ENCODE measurements at places on chromosomes 7 and 10. TPM values are rescaled to one million over a fixed set of nuclear protein-coding genes. Genes with fewer than 3 reads are reported as not detected.

DNA sequence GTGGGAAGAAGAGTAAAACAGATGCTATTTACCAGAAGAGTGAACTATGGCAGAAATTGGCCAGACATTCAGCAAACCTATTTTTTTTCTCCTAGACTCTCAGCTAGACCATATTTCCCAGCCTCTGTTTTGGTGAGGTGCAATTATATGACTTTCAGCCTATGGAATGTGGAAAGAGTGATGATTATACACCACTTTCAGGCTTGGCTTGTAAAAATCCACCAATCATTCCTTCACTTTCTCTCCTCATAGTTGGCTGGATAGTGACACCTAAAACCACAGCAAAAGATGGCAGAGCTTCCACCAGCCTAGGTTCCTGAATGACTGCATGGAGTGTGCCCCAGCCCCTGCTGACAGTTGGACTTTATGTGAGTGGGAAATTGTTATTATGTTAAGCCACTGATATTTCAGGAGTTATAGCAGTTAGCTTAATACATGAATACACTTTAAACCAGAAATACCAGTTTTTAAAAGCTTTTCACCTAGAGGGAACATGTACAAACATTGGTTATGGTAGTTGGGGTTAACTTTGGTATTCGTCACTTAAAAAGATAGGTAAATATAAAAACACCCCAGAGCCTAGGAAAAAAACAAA, 19.1 kb upstream of the TNKS2 start:
- DNase-seq, result no peak

- DNase-seq, result no peak
Observed at GRCh38 chr10:96369890-96370583, 11.2 kb upstream of the OPALIN start.

DNA sequence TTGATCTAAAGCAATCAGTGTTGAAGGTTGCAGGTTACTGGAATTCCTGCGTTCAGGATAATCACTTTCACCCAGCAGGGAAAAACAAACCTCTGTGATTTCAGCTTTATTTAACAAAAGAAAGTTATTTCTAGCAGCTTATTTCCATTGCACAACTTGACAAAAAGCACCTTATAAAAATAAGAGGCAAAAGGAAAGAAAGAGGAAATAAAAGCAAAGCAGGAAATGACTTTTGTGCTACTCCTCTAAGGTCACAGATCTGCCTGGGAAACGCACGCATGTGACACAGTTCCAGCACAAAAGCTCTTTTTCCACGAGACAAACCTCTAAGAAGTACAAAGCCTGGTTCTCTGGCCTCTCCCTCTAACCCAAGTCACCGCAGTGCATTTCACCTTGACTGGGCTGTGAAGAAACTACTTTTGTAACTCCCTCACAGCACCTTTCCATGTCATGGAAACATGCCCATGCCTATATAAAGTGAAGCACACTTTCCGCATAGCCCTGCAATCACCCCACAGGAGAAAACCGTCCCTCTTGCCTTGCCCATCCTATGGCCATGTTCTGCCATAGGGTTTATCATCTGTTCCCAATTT, 870 bp downstream of the ANK3 start:
- DNase-seq, result no peak

DNA sequence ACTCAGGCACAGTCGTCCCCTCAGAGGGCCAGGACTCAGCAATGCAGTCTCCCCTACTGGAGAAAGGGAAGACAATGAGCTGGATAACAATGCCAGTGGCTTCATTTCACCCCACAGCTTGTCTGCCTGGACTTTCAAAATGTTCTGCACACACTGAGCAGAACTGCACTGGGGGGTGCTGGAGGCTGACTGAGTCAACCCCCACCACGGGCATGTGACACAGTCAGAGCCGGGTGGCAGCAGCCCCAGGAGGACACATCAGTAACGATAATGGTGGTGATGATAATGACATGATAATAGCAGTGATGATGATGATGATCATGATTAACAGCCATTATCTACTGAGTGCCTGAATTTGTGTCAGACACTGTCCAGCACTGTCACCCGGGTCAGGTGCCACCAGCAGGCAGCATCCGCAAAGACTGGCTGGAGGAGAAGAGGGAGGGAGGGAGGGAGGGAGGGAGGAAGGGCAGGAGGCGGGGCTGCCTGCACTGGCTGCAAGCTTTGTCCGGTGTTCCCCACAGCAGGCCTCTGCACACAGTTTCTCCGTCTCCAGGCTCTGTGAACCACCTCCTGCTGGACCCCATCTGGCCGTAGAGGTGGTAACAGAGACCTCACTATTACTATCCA, 67.4 kb downstream of the PLXNA4 start:
- no peak for DNase-seq

GRCh38 chr7:141624763-141625162, 73.6 kb downstream of the AGK start:
- DNase-seq, result no peak

GRCh38 chr10:29470355-29470705, 164.4 kb downstream of the SVIL start:
- DNase-seq, result no peak

- no peak for DNase-seq
Observed at GRCh38 chr10:71202314-71202713, 10.1 kb upstream of the UNC5B start.

DNA sequence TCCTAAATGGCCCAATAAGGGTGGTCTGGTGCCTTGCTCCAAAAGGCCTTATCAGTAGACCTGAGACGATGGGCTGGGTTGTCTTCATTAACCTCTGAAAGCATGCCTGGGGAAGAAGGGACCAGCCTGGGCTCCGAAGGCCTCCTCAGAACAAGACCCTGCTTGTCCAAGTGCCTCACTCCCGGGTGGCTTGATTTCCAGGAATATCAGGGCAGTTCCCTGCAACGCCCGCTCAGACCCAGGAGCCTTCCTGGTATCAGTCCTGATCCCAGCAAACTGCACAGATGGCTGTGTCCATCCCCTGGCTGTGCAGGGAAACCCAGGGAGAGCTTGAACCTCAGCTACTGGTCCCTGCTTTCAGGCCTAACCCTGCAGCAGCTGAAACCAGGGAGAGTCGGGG, 49.9 kb upstream of the CUX1 start:
- no peak for DNase-seq

Gene RARRES2
- 149 TPM for total RNA-seq
